Kasumi-1 (cell line): ENCODE measurements at places on chromosomes 3 and 15.

DNA sequence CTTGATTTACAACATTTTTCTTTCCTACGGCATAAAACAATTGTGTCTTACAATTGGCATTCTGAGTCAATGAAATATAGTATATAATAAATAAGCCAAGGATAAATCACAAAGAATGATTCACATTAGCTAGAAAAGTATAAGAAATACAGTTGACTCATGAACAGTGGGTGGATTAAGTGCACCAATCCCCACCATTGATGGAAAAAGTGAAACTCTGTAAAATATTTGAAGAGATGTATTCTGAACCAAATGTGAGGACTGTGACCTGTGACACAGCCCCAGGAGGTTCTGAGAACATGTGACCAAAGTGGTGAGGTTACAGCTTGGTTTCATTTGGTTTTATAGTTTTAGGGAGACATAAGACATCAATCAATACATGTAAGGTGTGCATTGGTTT is 227.5 kb downstream of the ALCAM start:
- DNase-seq: no peak

- no peak for DNase-seq
Observed at GRCh38 chr3:52830535-52831258, at the start of gene ITIH4. Gene ITIH4, minus strand, starts transcription at chr3:52830672. Its CDS starts 30 bp downstream, at chr3:52830642.

- no peak for DNase-seq
Observed at GRCh38 chr3:56818156-56818985, 16.6 kb upstream of the ARHGEF3 start.

DNA sequence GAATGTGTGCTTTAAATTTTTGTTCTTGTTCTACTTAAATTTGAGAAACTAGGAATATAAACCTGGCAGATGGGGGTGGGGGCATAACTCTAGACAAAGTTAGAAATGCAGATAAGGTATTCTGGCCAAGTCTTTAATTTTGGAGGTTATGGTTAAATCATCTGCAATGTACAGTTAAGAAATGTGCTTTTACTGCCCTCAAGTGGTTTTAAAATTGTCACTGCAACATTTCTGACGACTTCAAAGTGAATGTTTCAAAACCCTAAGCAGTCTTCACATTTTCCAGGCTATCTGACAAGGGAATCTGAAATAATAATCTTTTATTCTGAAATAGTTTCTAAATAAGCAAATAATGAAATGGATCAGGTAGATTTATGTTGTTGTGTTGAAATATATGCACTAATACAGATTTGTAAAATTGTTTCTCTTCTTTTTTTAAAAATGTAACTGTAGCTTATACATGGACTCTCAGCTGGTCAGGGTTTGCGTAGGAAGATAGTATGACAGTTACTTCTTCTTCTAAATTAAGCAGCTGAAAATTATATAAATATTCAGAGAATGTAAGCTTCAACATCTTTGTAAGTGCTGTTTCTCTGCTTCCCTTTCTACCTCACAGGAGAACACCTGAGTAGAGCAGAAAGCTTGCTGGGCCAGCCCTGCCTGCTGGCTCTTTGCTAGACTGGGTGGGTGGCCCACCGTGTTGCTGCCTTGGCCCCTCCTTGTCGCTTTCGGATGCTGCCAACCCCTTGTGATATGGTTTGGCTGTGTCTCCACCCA is 45.0 kb downstream of the SUCNR1 start:
- DNase-seq: peak; percentile 89

GRCh38 chr3:71785532-71786216 is 726 bp upstream of the PROK2 start:
- DNase-seq: no peak

GRCh38 chr3:95449841-95450240 is 1364.6 kb upstream of the EPHA6 start:
- DNase-seq: no peak

DNA sequence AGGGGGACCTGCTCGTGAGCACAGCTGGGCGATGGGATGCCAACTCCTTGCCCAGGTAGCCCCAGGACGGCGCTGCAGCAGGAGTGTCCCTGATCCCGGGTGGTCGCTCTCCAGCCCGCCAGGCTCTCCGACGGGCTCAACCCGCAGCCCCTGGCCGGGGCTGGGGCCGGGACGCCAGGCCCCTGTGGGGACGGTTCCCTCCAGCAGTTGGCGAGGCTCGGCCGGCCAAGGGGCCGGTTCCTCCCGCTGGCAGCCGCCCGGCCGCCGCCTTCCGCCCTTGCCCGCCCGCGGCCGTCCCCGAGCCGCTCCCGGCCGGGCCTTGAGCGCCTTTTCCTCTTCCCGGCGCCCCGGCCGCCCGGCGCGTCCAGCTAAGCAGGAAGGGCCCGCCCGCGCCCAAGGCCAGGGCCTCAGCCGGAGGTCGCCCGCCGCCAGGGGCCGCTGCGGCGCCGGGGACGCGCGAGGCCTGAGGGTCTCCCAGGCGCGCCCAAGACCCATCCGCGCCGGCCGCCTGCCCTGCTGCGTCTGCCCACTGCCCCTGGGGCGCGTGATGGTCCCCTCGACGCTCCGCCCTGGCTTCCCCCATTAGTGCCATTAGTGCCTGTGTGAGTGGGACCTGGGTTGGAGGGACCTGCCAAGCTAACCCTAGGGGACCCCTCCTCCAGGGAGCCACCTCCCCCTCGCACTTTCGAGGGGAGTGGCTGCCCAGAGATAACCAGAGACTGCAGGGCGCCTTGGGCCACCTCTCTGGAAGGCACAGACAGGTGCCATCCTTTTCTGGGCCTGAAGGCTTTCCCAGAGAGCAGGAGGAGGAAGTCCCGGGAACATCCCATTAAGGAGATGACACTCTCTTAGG is 106.4 kb downstream of the FBLN2 start:
- DNase-seq: no peak

GRCh38 chr3:131151-131888 is 65.2 kb upstream of the CHL1 start:
- no peak for DNase-seq

DNA sequence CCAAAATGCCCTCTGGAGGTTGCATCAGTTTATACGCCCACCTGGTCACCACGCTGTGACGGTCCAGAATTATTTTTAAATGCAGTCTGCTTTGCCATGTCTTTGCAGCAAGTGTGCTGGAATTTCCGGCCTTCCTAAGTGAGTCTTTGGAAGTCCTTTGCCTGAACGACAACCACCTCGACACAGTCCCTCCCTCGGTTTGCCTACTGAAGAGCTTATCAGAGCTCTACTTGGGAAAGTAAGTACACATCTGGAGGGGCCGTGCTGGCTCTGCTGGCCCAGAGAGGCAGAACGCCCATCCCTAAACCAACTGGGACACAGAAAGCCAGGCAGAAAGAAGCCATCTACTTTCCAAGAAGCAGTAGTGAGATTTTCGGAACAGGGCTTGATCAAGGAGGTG is 101.8 kb downstream of the LRRK1 start:
- no peak for DNase-seq

GRCh38 chr3:116191409-116191808 is 253.9 kb downstream of the LSAMP start:
- no peak for DNase-seq

DNA sequence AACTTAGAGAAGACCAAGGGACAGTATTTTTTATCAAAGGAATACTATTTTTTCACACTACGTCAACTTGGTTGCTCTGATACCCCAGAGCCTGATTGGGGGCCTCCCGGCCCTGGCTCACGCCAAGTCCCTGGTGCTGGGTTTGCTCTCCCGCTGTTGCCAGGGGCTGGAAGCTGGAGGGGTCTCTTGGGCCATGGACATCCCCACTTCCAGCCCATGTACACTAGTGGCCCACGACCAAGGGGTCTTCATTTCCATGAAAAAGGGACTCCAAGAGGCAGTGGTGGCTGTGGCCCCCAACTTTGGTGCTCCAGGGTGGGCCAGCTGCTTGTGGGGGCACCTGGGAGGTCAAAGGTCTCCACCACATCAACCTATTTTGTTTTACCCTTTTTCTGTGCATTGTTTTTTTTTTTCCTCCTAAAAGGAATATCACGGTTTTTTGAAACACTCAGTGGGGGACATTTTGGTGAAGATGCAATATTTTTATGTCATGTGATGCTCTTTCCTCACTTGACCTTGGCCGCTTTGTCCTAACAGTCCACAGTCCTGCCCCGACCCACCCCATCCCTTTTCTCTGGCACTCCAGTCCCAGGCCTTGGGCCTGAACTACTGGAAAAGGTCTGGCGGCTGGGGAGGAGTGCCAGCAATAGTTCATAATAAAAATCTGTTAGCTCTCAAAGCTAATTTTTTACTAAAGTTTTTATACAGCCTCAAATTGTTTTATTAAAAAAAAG is 20.3 kb upstream of the BSN start:
- DNase-seq: no peak

DNA sequence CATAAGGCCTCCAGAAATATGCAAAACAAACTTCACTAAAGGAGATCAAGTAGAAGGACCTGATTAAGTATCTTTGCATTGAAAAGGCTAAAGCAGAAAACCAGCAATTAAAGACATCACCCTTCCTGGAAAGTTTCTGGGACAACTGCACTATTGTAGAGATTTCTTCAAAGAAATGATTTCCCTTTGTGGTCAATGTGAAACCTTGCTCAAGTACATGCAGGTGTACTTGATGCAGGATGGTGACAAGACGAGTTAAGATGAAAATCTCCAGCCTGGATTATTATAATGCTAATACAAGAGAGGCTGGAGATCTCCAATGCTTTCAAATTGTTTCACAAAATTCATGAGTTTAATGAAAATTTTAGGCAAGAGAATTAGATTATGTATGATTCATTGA is 208.4 kb downstream of the TIGIT start:
- DNase-seq: no peak

GRCh38 chr3:21435871-21436270 is 315.1 kb downstream of the ZNF385D start:
- no peak for DNase-seq

DNA sequence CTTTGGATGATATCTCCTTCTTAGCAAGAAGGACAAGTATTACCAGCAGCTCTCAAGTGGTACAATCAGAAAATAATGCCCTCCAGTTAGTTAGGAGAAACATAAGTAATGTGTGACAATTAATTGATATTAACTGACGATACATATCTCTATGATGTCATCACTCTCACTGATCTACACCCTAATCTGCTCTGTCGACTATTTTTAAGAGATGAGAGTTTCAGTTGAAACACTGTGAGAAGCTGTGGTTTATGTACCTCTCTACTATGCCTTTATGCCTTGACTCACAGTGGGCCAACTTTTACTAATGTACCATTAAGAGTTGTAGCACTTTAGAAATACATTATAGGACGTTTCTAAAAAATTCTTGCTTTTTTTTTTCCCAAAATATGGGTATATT is 8.6 kb downstream of the CEP152 start:
- DNase-seq: no peak

GRCh38 chr3:48990636-48991469 is 812 bp downstream of the P4HTM start:
- DNase-seq: no peak
